ENCODE measurements at places on chromosomes 6 and 20.
A peak's percentile ranks its signal among the peaks of the same experiment; 100 is the strongest.

DNA sequence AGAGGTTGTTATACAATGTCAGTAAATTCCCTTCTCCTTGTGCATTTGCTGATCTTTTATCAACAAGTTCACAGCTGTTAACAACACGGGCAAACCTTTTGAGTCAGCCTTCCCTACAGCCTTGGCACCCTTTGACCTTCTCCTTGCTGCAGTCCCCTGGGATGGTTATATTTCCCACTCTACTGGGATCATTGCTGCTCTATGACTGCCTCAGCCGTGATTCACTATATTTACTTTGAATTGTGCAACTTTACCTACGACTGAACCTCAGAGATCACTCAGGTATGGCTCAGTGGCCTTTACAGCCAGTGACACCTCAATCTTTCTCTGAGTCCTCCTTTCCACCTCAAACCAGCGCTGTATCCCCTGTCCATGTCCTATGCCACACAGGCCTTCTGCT is 1293.3 kb downstream of the EPHA7 start:
- no peak for DNase-seq

- no peak for DNase-seq
These were observed 361.5 kb downstream of the EPM2A start for GRCh38 chr6:145373826-145374225.

- peak; percentile 83 for DNase-seq
These were observed 40.2 kb upstream of the FAM50B start for GRCh38 chr6:3808759-3809514.

DNA sequence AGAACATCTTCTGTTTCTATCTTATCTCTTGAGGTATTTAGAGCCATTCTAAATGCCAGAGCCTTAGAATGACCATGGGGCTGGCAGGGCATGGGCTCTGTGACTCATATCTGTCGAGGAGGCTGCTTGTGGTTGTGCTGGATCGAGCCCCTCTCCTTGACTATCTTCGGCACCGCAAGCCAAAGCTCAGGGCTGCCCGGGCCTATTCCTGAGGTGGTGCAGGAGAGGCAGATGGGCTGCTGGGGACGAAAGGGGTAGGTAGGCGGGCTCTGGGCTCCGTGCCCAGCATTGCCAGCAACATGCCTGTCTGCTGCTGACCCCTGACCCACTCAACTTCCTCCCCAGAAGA is 89.9 kb downstream of the NOL4L start:
- no peak for DNase-seq

DNA sequence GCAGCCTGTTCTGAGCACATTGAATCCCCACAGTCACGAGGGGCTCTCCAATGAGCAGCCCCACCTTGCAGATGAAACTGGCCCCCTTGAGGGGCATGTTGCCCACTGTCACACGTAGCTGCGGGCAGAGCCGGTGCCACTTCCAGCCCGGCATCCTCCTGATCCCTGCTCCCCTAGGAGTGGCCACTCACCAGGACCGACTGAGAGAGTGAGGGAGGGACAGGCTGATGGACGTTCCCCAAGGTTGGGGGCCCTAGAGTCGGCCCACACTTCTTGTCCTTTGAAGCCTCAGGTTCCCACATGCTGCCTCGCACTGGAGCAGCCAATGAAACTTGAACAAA is 10.5 kb downstream of the ENTPD6 start:
- no peak for DNase-seq

DNA sequence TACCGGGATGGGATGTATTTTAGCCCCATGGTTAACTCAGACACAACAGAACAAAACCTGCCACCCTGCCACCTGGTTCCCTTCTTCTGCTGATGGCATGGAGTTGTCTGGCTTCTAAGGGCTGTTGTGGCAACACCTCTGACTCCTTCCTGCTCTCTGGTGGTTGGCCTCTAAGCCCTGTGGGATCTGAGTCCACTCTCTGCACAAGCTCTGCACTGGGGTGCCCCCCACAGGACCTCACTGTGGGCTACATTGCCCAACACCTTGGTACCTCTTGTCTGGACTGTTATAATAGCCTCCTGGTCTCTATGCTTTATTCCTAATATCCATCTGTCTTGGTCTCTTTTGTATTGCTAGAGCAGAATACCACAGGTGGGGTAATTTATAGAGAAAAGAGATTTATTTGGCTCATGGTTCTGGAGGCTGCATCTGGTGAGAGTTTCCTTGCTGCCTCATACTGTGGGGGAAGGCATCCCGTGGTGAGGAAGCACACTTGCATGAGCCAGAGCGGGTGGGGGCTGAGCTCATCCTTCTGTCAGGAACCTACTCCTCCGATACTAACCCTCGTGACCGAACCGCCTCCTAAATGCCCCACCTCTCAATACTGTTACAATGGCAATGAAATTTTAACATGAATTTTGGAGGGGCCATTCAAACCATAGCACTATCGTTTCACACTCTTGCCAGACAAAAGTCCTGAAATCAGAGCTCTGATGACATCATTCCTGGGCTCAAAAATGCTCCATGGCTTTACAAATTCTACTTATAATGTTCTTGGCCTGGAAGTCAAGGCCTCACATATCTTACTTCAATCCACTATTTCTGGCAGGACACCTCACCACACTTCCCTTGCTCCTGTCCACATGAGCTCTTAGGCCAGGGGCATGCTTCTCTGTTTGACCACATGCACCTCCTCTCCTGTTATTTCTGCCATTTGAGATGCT is 127.2 kb downstream of the PAX1 start:
- DNase-seq, result no peak

DNA sequence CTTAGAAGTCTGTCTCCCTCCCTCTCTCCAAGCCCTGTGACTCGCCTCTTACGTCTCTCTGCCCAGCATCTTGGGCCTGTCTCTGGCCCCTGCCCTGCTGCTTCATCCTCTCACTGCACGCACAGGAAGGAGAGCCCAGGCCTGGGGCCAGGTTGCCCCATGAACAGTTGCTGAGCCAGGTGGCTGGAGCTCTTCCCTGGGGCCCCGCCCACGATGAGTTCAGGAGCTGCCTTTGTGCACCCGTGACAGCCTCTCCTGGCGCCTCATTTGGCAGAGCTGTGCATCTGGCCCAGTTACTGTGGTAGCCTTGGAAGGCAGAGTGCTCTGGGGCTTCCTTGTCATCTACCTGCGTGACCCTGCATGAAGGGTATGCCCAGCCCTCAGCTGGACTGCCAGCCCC is 44.5 kb downstream of the SLC52A3 start:
- no peak for DNase-seq

DNA sequence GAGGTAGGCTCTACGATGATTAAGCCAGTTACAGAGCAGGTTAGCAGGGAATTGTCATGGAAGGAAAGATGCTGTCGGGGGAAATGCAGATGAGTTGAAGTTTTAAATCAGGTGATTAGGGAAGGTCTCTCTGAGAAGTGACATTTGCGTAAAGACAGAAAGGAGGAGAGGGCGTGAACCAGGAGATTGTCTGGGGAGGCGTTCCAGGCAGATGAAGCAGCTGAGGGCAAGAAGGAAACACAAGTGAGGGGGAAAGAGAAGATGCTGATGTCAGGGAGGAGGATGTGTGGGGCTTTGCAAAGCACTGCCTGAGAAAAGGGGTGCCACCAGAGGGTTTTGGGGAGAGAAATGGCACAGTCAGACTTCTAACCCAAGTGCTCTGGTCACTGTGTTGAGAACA is 2.5 kb upstream of the TMEM14B start:
- no peak for DNase-seq

GRCh38 chr6:84224251-84224650 is 3.2 kb downstream of the CEP162 start:
- no peak for DNase-seq

DNA sequence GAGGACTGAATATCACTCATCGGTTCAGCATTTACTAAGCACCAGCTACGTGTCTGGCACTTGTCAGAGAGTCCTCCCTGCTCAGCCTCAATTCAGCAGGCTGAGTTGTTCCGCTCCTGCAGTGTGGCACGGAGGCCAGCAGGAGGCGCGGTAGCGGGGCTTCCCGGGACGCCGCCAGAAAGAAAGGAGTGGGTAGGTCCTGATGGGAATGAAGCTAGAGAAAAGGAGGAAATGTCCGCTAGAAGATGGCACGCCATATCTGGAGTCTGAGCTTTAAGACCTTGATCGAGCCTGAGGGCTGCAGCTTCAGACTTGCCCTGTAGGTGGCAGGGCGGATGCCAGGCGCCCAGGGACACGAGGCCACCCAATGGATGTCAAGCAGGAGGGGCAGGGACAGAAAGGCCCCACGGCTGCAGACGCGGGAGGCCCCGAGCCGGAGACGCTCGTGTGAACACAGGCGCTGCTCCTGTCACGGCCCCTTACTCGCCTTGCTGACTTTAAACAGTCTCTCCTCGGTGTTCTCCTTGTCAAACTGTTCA is 18.7 kb downstream of the SERPINB6 start:
- DNase-seq, result peak; percentile 76

DNA sequence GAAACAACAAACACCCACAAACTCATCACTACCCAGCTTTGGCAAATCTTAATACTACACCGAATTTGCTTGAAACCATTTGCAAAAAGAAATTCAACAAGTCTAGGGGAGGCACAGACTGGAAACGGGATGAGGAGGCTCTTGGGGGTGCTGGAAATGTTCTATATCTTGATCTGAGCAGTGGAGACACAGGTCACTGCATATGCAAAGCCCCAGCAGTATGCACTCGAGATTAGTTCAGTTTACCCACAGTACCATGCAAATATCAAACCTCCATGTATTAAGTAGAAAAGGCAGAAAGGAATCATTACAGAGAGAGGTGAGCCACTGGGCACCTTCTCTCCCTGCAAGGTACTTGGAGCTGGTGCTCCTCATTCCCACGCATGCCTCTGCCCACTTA is 75.9 kb downstream of the PREX1 start:
- DNase-seq, result no peak

GRCh38 chr6:79225717-79226599 is 8.5 kb downstream of the HMGN3 start:
- DNase-seq, result no peak

DNA sequence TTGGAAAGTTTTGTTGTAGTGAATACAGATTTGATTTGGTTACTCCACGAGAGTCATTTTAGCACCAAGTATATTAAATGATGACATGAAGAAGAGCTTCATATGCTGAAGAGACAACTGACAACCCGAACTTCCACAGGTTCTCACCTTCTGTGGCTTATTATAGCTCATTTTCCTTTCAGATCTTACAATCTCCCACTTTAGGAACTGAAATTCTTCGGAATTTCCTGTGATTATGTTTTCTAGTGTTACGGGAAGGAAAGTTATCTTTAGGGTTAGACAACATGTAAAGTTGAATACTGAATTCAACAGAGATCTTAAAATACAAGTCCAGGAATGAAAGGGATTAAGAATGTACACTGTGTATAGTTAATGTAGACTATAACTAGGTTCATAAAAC is 49.6 kb upstream of the TXNDC5 start:
- no peak for DNase-seq

DNA sequence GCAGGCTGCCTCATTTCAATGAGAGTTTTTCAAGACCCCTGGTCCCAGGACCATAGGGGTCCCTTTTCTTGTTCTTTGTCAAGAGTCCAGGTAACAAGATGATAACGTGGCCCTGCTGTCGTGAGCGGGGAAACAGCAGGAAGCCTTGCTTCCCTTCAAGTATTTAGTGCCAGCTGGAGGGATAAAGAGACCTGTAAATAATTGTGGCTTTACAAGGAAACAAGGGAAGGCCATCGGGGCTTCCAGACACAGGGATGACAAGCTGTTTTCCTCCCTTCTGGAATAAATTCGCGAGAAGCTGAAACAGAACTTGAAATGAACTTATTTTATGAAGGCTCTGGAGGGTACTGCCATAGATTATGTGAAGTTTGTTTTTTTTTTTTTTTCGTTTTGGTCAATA is 163.2 kb downstream of the SYNDIG1 start:
- no peak for DNase-seq

GRCh38 chr6:43845646-43846045 is 75.6 kb downstream of the VEGFA start:
- DNase-seq, result no peak

DNA sequence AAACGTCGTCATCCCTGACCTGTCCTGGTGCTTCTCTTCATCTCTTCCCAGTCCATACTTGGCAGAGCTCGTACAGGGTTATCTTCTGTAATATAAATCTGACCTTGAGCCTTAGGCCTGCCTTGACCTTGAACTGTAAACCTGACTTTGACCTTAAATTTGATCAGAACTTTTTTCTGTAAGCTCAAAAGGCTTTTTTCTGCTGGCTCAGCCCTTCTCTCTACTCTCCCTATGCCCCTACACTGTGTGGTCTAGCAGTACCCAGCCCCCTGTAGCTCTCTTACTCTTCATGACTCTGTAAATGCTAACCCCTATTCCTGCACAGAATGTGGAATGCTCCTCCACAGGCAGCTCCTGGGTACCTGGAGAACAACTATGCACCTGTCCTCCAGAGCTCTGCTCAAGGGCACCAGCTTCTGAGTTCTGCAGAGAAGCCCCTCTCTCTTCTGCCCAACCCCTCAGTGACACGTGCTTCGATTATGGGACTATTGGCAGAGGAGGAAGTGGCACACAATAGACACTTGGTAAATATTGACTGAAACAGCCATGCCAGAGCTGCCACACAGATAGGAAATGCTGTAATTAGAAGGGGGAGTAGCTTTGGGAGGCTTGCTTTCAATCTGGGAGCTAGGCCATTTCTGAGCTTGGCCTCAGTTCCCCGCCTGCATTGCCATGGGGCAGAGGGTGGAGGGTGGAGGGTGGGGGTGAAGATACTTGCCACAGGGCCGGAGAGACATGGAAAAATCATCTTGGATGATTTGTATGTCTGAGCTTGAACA is 15.4 kb downstream of the SNPH start:
- no peak for DNase-seq

DNA sequence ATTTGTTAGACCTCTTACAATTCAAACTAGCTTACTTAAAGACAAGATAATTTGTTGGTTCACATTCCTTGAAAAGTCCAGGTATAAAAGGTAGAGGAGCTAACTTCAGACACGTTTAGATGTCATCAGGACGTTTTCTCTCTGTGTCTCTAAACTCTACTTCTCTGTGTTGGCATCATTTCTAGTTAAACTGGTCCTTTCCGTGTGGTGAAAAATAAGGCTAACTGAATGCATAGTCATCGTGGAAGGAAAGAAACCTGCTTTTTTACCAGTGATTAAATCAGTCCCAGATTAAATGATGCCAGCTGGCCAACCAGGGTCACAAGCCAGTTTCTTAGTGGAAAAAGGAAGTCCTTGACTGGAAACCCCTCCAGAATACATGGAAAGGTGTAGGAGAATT is 168.4 kb upstream of the AHI1 start:
- DNase-seq, result no peak
